Stimulated activated CD4-positive, alpha-beta T cell treated with anti-CD3 and anti-CD28 coated beads, Interleukin-12 subunit alpha, Interleukin-12 subunit beta, amount 100 ng/mL, for 4 hours (primary cell): ENCODE measurements at places on chromosomes 1 and 21.

DNA sequence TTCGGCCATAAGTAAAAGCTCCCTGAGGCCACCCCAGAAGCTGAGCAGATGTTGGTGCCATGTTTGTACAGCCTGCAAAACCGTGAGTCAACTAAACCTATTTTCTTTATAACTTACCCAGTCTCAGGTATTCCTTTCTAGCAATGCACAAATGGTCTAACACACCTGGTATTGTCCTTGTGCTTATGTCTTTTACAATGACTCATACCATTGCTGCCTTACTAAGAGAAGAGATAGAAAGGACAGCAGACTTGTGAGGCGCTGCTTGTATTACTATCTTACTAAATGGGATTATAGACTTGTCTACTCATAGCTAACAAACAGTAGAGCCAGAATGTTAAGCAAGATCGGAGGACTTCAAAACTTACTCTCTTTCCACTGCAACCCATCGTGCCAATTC, 18.5 kb upstream of the CYYR1 start:
- no peak for DNase-seq

- DNase-seq = no peak
Measured at GRCh38 chr1:227897704-227898438, 49.9 kb downstream of the WNT9A start.

DNA sequence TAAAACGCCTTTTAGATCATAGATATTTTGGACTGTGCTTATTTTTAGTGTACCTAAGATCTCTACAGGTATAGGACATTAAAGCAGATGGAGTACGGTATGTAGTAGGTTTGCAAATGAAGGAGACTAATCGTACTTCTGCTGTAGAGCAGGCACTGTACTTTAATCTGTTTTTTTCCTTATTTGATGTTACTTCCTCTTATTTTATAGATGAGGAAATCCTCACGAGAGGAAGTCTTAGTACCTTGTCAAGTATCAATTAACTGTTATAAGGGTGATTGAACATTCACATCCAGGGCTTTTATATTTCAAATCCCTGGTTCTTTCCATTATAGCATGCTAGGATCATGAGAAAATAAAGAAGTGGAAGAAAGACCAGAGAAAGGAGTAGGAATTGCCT, 41.1 kb downstream of the CACHD1 start:
- no peak for DNase-seq

GRCh38 chr1:184745110-184745509, 9.5 kb downstream of the EDEM3 start:
- DNase-seq = no peak

DNA sequence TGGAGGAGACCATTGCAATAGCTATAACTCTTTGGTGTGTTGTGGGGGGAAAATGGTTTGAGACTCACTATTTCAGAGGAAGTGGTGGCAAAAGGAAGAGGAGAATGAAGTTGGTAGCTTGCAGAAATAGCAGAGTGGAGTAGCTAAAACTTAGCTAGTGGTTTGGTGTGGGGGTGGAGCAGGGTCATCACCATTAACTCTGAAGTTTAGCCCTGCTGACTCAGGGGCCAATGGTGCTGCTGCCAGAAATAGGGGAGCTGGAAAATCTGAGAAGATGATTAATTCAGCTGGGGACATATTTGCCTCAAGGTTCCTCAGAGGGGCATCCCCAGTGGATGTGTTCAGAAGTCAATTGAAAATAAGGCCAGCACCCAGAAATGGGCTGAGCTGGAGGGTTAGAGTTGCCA, 65.4 kb downstream of the RUNX1 start:
- DNase-seq = peak; percentile 46

GRCh38 chr1:16151196-16151994, 4.5 kb downstream of the EPHA2 start:
- no peak for DNase-seq

- DNase-seq = no peak
Measured at GRCh38 chr21:40080385-40080784, 213.1 kb downstream of the PCP4 start.

GRCh38 chr21:42527127-42527488, 13.5 kb downstream of the SLC37A1 start:
- no peak for DNase-seq

DNA sequence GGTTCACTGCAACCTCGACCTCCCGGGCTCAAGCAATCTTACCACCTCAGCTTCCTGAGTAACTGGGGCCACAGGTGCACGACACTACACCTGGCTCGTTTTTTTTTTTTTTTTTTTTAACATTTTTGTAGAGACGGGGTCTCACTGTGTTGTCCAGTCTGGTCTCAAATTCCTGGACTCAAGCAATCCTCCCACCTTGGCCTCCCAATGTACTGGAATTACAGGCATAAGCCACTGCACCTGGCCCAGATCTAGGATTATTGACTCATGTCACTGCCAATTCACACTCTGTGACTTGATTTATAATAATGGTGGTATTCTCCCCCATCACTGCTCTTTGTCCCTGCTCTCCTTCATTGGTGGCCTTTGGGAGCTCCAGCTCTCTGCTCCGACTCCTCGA, 145.1 kb downstream of the PTPRU start:
- no peak for DNase-seq

DNA sequence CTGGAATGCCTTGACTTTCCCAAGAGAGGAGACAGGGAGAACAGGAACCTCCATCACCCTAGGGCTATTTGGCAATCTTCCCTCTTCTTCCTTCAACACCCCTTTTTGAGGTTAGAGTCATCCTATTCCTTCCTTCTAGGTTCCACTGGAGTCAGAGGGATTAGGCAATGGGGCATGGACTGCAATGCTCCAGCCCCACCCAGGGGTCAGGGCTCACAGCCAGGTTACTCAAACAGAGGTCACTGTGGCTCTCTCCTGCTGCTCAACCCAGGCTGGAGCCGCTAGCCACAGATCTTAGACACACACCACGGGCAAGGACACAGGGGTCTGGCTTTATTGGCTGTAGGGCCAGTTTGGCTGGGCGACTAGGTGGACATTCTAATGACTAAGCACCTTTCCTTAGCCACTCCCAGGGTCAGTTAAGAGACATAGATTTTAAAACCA, 145.5 kb upstream of the NRIP1 start:
- DNase-seq = no peak

GRCh38 chr1:43288058-43288784, 2.8 kb upstream of the C1orf210 start:
- no peak for DNase-seq

GRCh38 chr1:9855186-9855585, 31.4 kb upstream of the CLSTN1 start:
- no peak for DNase-seq
